Activated T-cell treated with anti-CD3 and anti-CD28 coated beads for 24 hours (primary cell): ENCODE measurements at places on chromosomes 4 and X.

- no peak for DNase-seq
Measured at GRCh38 chrX:105211066-105211575, 9.4 kb downstream of the TEX13A start.

DNA sequence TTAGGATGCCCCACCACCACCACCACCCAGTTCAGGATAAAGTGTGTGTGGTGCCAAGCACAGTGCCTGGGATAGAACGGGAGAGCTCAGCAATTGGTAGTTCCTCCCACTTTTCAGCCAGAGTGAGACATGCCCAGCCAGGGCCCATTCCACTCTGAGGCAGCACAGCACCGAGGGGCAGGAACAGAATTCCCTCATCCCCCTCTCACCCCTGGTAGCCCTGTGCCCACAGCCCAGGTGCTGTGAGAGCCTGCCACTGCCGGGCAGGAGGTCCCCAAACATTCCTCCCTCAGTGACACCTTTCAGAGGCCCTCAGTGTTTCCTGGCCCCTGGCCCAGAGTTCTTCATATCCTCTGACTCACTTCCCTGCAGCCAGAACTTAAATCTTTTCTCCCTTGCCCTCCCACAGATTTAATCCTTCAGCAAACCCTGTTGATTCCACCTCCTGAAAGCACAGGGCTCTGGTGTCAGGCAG lies 8.1 kb downstream of the RIPPLY1 start:
- DNase-seq = no peak

DNA sequence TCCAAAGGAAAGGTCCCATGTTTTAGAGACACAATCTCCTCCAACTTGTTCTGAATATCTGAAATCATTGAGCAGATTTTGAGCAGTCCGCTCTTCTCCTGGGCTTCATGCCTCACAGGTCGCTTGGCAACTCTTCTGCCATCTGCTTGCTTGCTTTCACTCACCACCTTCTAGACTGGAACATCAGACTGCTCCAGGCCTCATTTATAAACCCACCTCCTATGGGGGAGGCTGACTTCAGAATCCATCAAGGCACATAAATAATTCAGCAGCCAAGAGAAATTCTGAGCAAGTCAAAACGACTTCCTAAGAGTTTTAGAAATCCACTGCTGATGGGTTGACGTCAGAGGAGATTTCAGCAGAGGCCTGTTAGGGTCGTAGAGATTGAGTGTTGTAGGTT lies 64.1 kb downstream of the FAM184B start:
- no peak for DNase-seq

GRCh38 chr4:128907981-128908380 lies 98.5 kb downstream of the JADE1 start:
- DNase-seq = no peak

- DNase-seq = no peak
Measured at GRCh38 chr4:1080961-1081688, 32.2 kb downstream of the RNF212 start.

- no peak for DNase-seq
Measured at GRCh38 chrX:116657071-116657470, 194.3 kb upstream of the CT83 start.

DNA sequence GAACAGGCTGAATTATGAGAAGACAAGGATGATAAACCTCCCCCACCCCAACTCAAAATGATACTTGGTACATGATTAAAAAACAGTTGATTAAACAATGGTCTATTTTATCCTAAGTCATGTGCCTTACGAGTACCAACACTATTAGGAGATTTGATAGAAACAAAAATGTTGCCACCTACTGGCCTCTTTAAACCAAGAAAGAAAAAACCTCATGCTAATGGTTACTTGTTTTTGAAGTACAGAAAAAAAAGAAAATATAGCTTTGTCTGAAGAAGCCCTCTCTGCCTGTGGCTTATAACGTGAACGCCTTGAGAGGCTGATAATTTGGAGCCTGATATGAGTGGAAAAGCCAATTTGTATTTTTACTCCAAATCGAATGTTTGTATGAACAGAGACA lies 538.2 kb downstream of the DMD start:
- DNase-seq = no peak

DNA sequence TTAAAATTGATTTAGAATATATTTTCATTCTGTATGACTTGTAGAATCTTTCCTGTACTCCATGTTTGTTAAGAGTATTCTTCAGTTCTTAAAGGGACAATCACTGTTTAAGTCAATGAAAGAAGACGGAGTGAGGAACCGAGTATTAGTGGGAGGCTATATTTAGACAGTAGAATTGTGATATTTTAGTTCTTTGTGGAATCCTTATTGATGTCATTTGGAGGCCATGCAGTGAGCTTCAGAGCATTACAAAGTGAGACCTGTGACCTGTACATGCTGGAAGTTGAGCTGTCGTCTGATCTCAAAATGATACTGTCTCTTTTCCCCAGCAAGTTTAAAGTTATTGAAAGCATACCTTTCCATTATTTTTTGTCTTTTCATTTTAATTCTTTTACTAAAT lies 394.7 kb downstream of the GALNTL6 start:
- no peak for DNase-seq

DNA sequence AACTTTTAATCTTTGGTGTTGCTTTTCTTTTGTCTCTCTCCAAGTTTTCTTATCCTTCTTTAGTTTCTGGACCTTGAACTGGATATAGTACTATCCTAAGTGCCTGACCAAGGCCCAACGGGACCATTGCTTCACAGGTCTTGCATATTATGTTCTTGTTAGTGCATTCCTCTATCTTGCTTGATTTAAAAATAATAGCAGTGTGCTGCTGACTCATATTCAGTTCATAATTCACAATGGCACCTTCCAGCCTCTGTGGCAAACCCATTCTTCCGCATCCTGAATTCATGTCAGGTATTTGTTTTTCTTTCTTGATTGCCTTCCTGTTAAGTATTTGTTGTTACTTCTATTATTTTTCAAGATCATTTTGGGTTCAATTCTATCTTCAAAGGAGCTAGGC lies 197.1 kb upstream of the GIMD1 start:
- DNase-seq = no peak

- no peak for DNase-seq
Measured at GRCh38 chr4:86050496-86050895, 309.4 kb downstream of the MAPK10 start.
